CD4-positive, alpha-beta T cell treated with Interferon alpha-2 for 1 hour (primary cell): ENCODE measurements at places on chromosomes 6 and 20.

- DNase-seq = no peak
Observed at GRCh38 chr6:56949925-56950495, 4.9 kb upstream of the BEND6 start.

DNA sequence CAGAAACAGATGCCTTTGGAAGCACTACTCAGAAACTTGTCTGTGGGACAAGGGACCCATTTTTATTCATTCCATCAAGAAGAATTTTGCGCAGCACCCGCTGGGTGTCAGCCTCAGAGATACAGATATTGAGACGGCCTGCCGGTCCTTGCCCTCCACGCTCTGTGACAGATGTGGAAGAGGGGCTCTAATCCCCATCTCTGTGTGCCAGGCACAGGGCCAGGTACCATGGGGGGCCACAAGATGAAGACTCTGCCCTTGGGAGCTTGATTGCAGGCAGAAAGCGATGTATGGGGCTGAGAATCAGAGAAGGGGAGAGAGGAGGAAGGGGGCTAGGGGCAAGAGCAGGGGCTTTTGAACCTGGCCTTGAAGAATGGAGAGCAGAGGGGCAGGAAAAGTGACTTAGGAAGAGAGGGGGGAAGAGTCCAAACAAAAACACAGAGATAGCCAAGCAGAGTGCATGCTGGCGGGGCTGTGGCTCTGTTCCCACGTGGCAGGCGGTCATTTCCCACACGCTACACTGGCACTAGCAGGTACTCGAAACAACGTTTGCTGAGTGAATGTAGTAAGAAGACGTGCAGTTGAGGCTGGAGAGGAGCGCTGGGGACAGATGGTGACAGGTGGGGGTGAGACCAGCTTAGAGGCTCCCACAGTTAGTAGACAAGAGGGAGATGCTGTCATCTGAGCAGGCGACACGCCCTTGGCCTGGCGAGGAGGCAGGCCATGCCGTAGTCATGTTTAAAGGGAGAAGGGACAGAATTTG, 170.3 kb upstream of the SNX9 start:
- DNase-seq = no peak

- DNase-seq = no peak
Observed at GRCh38 chr6:137471986-137472385, 22.2 kb downstream of the OLIG3 start.

DNA sequence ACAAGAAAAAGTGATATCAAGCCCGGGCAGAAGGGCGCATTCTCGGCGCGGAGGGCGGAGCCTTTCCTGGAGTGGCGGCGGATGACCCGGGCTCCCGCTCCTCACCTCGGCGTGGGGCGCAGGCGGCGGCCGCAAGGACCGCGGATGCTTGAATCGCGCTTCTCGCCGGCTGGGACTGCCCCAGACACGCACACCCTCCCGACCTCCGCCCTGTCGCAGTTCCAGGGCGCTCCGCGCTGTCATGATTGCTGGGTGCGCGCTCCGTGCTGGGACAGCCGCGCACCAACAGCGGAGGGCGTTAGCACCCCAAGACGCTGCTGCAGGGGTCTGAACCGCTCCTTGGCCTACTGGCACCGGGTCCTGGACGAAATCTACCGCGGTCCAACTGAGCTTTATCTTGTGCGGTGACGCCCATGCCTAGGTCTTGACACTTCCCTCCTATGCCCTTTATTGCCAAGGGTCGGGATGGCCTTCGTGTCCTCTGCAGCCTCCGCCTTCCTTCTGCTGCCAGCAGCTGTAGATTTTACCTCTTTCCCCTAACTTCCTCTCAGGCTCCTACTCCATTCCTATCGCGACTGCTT, 43.3 kb downstream of the IRAK1BP1 start:
- no peak for DNase-seq

DNA sequence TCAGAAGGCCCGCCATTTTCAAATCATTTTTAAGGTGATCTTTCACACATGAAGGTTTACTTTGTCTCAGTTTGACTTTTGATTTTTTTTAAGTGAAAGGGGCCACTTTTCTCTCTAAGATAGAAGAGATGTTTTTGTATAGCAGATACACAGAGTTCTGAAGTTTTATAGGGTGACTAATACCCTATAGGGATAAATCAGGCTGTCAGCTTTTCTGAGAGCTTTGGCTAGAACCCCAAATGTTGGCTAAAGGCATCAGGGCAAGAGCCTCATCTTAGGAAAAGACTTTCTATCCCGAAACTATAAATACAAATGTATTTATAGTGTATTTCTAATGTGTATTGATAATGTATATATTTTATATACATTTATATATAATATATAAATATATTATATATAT, 181.4 kb downstream of the TBX18 start:
- DNase-seq = no peak

GRCh38 chr20:49877386-49877921, 37.9 kb downstream of the SPATA2 start:
- no peak for DNase-seq
